ENCODE measurements at places on chromosomes 6 and 20. TPM values are rescaled to one million over a fixed set of nuclear protein-coding genes. Genes with fewer than 3 reads are reported as not detected.

TFAP2A gene
- total RNA-seq, result 0.21 TPM

CBLN4 gene
- not detected for total RNA-seq

PI16 gene
- total RNA-seq, result 2.0 TPM

DDX43 gene
- total RNA-seq, result 1.3 TPM

BPIFB1 gene
- total RNA-seq, result not detected

MEP1A gene
- not detected for total RNA-seq

SCRT2 gene
- total RNA-seq, result not detected

ZNF76 gene
- 55.0 TPM for total RNA-seq

SUN5 gene
- total RNA-seq, result not detected

SLC26A8 gene
- not detected for total RNA-seq

CCM2L gene
- not detected for total RNA-seq

GATA5 gene
- total RNA-seq, result not detected

VARS1 gene
- total RNA-seq, result 140 TPM

RAB44 gene
- total RNA-seq, result not detected

TRIM38 gene
- total RNA-seq, result 19.0 TPM

GHRH gene
- total RNA-seq, result not detected

TINAG gene
- not detected for total RNA-seq

GUCA1A gene
- total RNA-seq, result not detected

KHDRBS2 gene
- not detected for total RNA-seq

NKX2-4 gene
- total RNA-seq, result not detected

ADGB gene
- total RNA-seq, result not detected

BPIFA1 gene
- total RNA-seq, result not detected

PSMB9 gene
- 402 TPM for total RNA-seq

C20orf202 gene
- total RNA-seq, result not detected

GJE1 gene
- total RNA-seq, result not detected

COL9A3 gene
- total RNA-seq, result 0.45 TPM

Measured in activated CD8-positive, alpha-beta memory T cell treated with anti-CD3 and anti-CD28 coated beads, Interleukin-2, amount 10 ng/mL, durations not matched to agents 7 days and 5 days (primary cell).